ENCODE measurements at places on chromosomes 11 and 22.

- DNase-seq, result no peak
Measured at GRCh38 chr11:5527716-5528115, 11.2 kb upstream of the UBQLNL start.

GRCh38 chr11:67278939-67279588, 10.0 kb upstream of the ANKRD13D start:
- peak; percentile 59 for DNase-seq

DNA sequence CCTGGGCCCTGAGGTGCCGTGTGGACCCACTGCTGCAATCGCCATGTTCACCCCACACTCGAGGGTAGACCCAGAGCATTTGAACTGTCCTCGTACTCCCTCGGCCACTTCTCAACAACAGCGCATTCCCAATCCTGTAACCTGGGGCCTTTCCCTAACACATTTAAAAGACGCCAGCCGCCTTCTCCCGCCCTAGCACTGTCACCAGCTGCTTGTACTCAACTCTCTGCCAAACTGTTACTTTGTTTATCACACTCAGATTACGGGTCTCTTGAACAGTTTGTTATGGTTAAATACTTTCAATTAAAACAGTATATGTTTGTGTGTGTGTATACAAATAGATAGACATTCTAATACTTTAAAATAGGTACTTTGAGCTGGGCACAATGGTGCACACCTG, 20.7 kb downstream of the CDKN1C start:
- no peak for DNase-seq

DNA sequence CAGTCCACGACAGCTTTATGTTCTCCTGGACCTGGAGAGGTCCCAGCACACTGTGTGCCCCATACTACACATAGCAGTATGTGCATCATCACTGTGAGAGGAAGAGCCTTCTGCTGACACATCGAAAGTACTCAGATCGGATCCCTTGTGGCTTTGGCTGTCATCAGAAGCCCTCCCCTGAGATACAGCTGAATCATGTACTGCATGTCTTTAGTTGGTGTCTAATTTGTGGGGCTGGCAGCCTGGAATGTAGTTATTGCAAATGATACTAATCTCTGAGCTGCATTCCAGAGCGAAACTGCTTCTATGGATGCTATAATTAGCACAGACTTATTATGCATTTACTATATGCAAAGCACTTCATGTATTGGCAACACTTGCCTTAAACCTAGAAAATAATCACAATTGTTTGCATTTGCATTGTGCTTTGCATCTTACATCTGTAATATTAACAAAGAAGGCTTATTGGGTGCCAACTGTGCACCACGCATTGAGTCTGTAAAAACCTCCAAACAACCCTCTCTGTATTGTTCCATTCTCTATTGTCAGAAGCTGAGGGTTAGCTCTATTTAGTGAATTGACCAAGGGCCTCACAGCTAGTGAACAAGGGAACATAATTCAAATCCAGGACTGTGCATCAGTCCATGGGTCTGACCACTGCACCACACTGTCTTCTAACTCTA, 89.2 kb upstream of the CRTAM start:
- peak; percentile 82 for DNase-seq

Data from activated effector memory CD4-positive, alpha-beta T cell treated with anti-CD3 and anti-CD28 coated beads, Interleukin-2, amount 50 U/mL, for 16 hours (primary cell).